ENCODE measurements at places on chromosomes 11 and 22.

GRCh38 chr11:15361316-15361715 lies 246.6 kb downstream of the INSC start:
- no peak for DNase-seq

GRCh38 chr11:119479685-119480275 lies 56.8 kb upstream of the THY1 start:
- peak; percentile 3 for DNase-seq

- no peak for DNase-seq
These were observed 102.1 kb downstream of the FCHSD2 start for GRCh38 chr11:73040046-73040445.

DNA sequence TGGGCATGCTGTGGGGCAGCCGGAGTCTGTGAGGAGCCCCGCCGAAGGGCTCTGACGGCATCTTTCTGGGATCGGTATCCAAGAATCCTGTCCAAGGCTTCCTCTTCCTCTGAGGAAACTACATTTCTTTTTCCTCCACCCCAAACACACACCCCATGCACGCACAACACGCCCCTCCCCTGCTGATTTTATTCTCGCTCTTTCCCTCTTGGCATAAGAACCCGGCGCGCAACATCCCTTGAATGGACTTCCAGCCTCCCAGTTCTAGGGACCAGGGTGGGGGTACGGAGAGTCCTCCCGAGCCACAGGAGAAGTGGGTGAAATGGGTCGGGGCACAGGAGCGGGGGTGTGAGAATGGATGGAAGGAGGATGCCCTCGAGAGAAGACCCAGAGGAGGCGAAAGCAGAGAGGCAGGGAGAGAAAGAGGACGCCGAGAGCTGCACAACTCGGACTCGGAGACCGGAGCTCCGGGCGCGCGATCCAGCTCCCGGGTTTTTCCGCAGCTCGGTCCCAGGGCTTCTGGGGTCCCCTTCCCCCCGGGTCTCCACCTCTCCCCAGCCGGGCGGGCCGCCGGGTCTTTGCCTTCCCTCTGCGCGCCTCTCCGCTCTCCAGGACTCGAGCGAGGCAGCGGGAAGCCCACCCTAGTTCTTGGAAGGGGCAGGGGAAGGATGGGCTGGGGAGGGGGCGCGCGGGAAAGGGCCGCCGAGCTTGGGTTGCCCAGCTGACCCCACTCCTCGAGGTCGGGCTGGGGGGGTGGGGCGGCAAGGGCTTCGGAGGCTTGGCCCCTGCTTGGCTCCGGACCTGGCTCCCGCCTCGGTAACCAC lies 1.5 kb upstream of the LARGE1 start:
- peak; percentile 27 for DNase-seq

DNA sequence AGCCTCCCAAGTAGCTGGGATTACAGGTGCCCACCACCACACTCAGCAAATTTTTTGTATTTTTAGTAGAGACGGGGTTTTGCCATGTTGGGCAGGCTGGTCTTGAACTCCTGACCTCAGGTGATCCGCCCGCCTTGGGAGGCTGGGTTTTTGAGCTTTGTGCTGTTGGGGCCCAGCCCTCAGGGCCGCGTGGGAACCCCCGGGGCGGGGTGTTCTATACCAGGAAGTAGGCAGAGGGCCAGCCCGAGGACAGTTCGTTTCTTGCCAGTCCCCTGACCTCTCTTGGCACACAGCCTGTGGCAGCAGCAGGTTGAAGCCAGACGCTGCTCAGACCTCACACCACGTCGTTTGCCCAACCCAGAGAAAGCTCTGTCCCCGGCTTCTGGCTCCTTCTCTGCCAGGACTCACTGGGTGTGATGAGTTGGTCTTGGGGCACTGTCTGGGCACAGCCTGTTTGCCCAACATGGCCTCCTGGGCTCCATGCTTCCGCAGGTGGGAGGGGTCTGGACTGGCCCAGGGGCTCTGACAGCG lies 24.9 kb upstream of the CHKA start:
- DNase-seq: no peak

DNA sequence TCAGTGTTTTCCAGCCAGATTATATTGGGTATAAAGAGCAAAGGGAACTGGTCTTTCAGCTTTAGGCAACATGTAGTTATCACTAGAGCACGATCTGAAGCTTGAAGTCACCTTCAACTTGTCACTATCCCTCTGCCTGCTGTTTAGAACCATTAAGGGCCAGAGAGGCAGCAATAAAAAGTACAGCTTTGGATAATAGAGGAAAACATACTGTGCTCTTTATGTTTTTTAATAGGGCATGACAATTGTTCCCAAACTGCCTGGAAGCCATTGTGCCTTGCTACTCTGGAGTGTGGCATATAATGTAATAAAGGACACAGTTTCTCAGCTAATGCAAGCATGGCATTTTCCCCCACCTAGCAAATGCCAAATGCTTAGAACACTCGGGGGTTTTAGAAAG lies 1912.0 kb upstream of the RAG2 start:
- no peak for DNase-seq

DNA sequence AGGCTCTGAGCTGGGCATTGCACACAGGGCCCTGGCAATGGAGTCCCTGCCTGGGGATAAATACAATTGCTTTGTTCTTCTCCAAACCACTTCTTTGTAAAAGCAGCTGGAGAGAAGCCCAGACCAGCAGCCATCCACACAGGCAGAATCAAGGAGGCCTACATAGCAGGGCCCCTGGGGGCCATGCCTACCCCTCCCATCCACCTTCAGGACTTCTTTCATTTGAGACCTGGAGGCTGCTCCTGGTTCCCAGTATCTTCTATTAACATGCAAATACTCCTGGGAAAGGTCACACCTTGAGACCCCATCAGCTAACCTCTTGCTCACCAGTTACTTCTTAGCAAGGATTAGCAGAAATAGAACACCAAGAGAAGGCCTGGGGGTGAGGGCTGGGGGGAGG lies 511.1 kb downstream of the SOX6 start:
- DNase-seq: no peak

DNA sequence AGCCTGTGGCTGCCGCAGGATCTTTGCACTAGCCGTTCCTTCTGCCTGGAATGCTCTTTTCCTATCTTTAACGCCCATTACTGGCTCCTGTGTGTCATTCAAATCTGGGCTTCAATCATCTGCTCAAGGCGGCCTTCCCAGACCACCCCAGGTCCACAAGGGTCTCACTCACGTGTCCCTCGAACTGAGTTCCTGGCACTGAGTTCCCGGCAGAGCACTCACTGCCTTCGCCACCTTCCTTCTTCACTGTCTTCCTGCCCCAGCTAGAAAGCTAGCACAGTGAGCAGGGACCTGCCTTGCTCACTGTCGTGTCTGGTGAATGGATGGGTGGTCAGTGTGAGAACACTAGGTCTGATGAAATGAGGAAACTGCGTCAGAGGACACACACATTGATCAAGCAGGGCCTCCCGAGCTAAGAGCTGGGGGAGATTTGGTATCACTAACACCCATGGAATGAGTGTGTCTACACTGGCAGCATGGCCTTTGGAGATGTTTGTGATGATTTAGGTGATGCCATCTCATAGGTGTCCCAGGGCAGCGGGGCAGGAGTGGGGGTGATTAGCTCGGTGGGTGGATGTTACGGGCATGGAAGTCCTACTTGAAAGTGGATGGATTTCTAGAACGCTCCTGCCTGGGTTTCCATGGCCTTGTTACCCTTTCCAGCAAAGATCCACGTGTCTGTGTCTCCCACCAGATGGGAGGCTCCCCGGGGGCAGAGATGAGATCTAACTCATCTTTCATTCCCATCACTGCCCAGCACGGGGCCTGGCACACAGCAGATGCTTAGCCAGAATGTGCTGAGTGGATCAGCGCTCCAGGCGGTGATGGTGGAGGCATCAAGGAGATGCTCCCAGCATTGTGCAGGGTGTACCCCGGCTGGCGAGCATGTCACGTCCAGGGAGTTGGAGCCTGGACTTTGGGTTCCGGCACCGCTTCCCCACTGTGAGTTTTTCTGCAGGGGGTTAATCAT lies 64.5 kb downstream of the SHISAL1 start:
- DNase-seq: peak; percentile 2

DNA sequence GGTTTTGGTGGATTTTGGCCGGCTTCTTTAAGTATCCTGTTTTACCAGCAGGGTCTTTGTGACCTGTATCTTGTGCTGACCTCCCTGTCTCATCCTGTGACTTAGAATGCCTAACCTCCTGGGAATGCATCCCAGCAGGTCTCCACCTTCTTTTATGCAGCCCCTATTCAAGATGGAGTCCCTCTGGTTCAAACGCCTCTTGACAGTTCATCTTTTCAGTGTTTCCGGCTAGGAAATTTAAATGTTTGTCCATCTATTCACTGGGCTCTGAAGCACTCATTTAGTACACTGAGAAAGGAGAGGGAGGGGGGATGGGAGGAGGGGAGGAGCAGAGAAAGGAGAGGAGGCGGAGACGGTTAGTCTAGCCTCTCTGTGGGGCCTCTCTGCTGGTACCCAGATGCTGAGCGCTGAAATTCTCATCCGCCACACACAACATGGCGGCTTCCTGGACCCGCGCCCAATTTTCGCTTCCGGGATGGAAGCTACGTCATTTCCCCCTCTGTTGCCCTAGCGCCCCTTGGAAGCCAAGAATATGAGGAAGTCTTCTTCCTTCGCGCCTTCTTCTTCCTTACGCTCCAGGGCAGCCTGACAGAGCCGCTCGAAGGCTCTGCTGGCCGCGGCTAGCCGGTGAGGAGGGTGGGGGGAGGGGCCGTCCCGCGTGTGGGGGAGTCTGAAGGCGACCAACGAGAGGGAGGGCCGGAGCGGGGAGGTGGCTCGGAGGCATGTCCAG lies 69.0 kb upstream of the SYT13 start:
- DNase-seq: peak; percentile 88

- DNase-seq: no peak
These were observed 57.9 kb downstream of the TRIM29 start for GRCh38 chr11:120079750-120080610.

DNA sequence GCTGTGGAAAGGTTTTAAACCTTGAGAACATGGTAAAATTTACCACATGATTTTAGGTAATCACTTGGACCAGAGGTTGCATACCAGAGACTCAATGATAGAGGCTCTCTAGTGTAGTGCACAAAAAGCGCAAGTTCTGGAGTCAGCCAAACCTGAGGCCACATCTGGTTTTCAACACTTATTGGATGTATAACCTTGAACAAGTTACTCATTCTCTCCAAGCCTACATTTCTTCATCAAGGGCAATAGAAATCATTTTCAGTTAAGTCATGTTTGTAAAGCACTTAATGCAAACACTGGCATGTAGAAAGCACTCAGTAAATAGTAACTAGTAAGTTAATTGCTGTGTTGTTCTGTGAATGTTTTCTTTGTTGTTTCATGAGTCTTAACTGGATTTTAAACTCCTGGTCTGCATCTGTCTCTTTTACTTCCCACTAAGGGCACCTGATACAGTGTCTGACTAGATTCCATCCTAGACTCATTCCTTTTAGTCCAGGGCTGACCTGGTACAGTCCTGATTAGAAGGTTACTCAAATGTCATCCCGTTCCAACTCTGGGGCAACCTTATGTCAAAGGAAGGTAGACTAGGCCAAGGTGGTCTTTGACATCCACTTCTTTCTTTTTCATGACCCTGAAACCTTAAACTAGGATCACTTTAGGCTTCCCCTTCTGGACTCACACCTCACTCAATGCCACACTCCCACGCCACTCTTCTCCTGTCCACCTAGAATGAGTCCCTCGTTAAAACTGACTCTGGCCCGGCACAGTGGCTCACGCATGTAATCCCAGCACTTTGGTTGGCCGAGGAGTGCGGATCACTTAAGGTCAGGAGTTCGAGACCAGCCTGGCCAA lies 34.5 kb upstream of the EED start:
- DNase-seq: no peak

DNA sequence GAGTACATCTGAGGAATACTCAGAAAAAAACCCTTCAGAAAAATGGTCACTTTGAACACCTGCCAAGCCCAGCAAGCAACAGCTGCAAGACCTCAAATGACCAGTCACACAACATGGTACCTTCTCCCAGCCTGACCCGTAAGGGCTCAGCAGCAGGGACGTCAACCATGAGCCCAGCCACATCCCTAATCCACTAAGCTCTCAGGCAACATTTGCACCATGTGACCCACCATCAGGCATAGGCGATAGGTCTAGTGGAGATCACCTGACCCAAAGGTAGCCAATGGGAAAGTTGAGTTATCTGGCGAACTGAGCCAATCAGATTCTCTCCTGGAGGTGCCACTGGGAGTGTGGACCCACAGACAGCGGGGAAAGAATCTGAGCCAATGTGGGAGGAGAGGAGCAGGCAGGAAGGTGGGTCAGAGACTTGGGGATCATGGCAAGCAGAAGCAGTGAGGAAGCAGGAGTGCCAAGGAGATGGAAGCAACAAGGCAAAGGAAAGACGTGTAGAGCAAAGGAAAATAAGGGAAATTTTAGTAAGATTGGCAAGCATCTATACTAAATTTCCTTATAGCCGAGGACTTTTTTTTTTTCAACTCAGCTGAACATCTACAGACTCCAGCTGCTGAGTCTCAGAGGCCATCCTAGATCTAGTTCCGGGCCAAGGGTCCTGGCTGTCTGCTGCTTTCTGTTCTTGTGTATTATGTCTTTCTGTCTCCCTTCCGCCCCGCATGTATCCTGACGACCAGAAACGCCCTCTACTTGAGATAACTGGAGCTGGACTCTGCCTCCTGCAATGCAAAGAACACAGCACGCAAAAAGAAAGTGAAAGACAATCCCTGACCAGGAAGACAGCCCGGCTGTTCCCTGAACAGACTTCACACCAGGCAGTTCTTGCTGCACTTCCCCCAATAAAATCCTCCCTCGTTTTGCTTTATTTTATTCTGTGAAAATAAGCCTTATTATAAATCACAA lies 11.0 kb upstream of the PLAAT2 start:
- DNase-seq: no peak

DNA sequence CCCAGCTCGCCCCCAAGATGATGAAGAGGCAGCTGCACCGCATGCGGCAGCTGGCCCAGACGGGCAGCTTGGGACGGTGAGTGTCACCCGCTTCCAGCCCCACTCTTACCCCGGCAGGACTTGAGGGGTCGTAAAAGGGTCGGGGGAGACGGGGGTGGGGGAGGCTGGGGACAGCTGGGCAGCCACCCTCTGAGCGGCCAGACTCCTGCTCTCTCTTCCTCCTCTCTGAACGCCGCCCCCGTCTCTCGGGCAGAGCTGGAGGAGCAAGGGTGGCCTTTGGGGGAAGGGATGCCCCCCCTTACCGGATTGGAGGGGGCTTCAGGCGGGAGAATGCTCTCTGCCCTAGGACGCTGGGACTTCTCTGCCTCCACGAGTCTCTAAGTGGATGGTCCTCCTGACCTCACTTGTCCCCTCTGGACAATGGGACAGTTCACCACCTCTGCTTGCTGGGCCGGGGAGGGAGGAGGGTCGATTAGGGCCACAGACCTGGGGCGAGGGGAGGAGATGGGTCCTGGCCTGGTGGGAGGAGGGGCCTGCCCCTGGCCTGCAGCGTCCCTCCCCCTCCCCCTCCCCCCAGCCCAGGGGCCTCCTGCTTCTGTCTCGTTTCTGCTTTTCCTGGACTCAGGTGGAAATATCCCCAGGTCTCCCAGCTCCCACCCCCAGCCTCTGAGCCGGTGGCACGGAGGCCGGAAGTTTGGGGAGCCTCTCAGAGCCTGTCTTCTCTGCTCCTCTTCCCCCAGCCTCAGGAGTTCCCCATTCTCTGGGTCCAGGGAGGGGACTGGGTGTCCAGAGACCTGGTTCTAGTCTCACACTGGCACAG lies 512 bp downstream of the SH3BP1 start:
- peak; percentile 59 for DNase-seq

- no peak for DNase-seq
These were observed 34.4 kb downstream of the HIRA start for GRCh38 chr22:19396934-19397733.
